DMS 273 treated with DMSO at 0.1 percent for 48 hours (cell line): ENCODE measurements at places on chromosomes 4 and X.

- DNase-seq, result no peak
Measured at GRCh38 chr4:88659890-88660208, 37.8 kb downstream of the NAP1L5 start.

- DNase-seq, result no peak
Measured at GRCh38 chr4:8316251-8316771, 46.8 kb downstream of the HTRA3 start.

DNA sequence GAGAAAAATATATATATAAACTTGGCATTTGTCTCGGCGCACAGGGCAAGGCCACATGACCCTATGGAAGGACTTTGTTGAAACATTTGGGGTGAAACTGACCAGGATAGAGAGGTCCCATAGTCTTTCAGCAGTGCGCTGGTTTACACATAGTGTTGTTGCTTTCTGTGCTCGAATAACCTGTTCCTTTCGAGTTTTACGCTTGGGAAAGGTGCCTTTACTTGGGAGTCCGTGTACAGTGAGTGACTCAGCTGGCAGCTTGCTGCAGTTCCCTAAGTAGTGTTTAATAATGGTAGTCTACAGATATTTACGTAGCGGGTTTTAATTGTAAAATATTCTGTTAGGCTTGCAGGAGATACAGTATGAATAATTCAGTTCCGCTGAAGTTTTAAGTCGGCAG, 578 bp downstream of the APOOL start:
- no peak for DNase-seq

DNA sequence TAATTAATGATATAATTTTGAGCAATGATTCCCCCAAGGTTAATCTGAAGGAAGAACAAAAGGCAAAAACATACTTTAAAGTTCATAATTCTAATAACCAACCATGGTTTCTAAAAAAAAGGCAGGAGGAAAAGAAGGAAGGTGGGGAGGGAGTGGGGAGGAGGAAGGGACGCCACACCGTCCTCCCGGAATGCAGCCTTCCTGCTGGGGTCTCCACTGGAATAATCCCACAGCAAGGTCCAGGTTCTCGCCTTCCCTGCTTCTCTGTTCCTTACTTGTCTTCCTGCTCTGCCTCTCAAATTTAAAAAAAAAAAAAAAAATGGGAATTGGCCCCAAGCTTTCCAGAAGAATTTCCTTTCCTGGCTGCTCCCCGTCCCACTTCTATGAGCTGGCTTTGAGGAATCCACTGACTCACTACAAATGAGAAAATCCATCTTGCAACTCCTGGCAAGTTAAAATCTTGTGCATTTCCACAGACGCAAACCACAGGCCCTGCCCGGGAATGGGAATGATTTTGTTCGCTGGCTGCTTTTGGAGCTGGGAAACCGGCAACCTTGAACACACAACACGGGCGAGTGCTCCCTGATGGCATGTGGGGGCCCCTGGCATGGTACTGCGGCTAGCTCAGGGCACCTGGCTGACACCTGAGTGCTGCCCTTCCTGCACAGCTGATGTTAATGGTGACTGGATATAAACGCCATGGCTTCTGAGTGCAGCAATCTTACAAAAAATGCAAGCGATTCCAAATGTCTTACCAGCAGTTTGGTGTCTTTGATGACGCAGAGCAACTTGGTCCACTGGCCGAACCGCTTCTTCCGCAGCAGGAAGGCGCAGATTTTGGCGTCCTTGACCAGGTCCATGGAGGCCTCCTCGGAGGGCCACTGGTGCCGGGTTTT, 97.0 kb downstream of the AFAP1 start:
- DNase-seq, result no peak

GRCh38 chr4:125096662-125097061, 218.1 kb upstream of the FAT4 start:
- DNase-seq, result no peak

GRCh38 chr4:38101563-38101962, 141.4 kb downstream of the PTTG2 start:
- no peak for DNase-seq

GRCh38 chr4:2843941-2844584, 419 bp downstream of the ADD1 start:
- no peak for DNase-seq

GRCh38 chrX:134239016-134239415, 2.0 kb downstream of the CCDC160 start:
- no peak for DNase-seq

GRCh38 chr4:110484029-110484428, 8.1 kb downstream of the ENPEP start:
- DNase-seq, result no peak

DNA sequence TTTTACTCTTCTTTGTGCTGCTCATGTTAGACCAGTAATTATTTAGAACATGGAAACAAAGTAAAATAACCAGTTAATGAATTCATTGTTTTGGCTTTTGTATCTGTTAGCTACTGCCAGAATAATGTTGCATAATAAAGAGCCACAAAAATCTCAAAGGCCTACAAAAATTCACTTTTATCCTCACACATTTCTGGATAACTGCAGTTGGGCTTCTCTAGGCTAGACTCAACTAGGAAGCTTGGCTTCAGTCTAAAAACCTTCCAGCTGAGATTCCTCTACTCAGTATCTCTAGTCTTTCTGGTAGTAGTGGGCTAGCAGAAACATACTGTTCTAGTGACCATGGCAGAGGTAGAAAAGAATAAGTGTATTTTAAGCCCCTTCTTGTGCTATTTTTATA, 73.0 kb downstream of the FAT4 start:
- no peak for DNase-seq

DNA sequence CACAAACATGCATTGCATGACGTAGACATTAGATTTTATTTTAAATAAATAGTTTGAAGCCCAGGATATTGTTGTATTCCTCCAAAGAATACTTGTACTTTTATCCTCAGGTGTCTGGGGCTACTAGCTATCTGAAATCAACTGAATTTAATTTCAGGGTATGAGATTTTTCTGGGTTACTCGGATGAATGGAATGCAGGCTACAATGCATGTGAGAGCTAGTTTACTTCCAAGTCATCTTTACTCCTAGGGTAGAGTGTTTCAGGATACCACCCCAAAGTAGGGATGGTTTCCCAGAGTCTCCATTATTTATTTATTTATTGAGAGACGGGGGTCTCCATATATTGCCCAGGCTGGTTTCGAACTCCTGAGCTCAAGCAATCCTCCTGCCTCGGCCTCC, 66.4 kb downstream of the HPRT1 start:
- no peak for DNase-seq

DNA sequence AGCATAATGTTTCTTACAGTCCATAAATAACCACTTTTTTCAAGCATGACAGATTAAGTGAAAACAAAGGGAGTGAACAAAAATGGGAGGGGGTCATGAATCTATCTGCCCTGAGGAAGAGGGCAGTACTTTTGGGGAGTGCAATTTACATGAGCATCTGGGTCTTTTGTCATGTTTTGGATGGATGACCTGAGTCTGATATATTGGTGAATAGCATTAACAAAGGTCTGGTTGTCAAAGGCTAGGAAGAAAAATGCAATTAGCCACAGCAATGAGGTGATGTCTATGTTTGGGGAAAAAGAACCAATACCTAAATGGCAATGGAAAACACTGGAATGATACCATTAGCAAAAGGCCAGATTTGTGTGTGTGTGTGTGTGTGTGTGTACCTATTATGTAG, 15.1 kb upstream of the MAD2L1 start:
- DNase-seq, result no peak

- DNase-seq, result no peak
Measured at GRCh38 chr4:80393246-80393969, 57.9 kb downstream of the CFAP299 start.

GRCh38 chr4:95190751-95191436, 357.9 kb downstream of the UNC5C start:
- DNase-seq, result no peak

DNA sequence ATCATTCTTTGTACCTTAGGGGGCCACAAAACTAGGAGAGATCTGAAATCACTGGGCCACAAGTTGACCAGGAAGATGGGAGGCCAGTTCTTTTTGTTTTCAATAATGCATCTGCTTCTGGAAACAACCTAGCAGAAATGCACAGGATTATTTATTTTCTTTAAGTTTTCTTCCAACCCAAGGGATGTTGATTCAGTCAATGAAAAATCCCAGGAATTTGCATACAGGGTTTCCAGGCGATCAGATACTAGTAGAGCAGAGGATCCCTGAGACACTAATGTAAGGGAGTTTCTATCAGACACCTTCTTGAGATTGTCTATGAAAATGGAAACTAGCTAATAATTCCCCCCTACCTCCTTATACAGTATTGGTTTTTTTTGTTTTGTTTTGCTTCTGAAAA, 7.4 kb downstream of the ATOH1 start:
- no peak for DNase-seq

DNA sequence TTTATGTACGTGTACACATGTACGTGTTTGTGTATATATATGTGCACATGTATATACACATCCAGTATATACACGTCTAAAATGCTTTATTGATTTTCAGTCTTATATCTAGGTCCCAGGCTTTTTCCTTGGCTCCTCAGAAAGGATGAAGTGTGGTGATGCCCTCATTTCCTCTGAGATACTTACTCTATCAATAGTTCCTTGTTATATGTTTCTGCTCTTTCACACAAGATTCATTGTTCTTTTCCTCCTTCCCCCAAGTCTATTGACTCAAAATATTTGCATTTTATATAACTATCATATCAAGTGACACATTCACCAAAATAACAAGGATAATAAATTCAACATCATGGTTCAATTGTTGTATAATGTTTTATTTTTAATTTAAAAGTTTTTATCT, 359.2 kb downstream of the EPHA5 start:
- DNase-seq, result no peak

DNA sequence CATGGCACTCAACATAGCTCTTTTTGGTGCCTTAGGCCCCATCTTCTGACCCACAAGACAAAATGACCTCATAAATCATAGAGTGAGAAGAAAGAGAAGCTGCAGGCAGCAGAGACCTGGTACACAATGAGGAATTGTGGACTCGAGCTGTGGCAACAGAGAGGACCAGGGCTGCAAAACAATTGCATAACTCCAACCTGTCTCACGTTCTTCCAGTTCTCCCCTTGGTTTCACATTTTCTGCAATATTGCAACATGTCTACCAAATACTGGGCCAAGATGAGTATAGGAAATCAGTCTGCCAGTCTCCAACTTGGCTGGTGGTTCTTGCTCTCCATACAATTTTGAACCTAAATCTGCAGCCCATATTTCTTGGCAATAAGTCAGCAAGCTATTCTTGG, 105.3 kb downstream of the KDR start:
- DNase-seq, result no peak

DNA sequence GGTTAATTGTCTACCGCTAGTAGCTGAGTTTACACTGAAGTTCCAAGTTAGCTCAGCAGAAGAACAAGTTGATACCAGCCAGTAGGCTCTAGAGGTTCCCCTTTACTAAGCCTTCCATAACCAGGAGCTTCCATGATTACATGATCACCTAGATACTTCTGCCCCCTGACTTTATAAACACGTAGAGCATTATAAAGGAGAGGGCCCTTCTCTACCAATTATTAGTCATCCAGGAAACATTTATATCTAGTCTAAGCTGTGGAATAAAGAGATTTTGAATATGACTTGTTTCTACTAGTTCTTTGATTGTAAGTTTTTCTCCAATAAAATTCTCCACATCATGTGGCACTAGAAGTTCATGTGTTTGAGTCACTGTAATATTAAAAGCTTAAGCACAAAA, 818.1 kb upstream of the PCDH10 start:
- no peak for DNase-seq

GRCh38 chr4:173526724-173527102, 3.3 kb downstream of the HAND2 start:
- no peak for DNase-seq

GRCh38 chr4:130080872-130081451, 985.0 kb downstream of the C4orf33 start:
- no peak for DNase-seq

DNA sequence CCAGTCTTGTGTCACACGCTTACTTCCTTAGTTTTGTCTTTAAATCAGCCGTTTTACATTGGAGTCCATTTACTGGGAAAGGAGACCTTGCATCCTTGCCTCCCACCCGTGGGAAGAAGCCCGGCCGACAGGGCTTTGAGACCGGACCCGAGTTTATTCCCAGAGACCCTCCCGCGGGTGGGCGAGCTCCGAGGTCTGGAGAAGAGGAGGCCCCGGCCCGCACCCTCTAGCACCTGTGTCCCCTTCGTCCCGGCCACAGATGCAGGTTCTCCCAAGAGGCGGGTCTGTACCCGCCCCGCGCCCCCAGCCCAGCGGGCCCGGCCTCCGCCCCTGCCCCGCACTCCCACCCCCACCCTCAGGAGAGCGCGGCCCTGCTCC, 3.8 kb upstream of the SLC26A1 start:
- DNase-seq, result no peak

- DNase-seq, result no peak
Measured at GRCh38 chr4:54392479-54392878, 163.4 kb downstream of the PDGFRA start.

DNA sequence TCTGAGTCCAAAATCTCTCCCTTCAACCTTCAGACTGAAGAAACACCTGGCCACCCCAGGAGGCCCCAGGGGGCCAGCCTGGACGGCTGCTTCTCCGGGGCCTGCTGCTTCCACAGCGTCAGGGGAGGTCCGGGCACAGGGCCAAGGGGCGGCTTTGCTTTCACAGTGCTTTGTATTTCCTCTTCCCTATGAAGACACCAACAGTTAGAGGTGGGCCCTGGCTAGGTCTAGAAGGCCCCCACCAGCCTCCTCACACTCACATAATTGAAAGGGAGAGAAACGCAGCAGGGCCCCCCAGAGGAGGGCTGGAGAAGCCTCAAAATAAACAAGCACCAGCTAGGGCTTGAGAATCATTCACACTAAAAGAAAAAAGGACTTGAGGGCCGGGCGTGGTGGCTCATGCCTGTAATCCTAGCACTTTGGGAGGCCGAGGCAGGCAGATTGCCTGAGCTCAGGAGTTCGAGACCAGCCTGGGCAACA, 17.8 kb downstream of the SCD5 start:
- peak; percentile 84 for DNase-seq

DNA sequence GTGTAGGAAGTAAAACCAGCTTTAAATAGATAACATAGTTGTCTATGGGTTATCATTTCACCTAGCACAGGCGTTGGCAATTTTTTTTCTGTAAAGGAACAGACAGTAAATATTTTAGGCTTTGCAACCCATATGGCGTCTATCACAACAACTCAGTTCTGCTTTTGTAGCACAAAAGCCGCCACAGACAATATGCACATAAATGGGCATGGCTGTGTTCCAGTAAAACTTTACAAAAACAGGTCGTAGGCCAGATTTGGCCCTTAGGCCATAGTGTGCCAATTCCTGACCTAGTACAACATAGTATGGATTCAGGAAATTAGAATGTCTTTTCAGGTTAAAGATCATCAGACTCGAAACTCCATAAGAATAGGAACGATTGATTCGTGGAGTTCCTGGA, 265.3 kb upstream of the GK2 start:
- DNase-seq, result no peak

- DNase-seq, result no peak
Measured at GRCh38 chr4:139441029-139441428, 12.9 kb upstream of the RAB33B start.

DNA sequence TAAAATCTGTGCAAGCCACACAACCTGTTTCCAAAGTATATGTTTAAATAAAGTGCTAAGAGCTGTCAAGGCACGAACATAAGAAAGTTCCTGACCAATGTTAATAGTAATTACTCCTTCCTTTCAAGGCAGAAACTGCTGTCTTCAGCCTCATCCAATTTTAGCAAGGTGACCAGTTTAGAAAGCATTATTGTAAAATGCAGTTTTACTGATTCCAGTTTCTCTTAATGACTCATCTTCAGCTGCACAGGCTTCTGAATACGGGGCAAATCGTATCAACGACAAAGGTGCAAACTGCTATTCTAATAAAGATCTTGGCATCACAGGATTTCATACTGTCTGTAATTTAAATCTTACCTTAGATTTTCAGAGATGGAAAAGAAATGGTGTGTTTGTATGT, 87.5 kb downstream of the PPP3CA start:
- DNase-seq, result no peak

- no peak for DNase-seq
Measured at GRCh38 chrX:14616836-14617235, 87.5 kb downstream of the GLRA2 start.
